A549 treated with dexamethasone at 1 μM for 4 hours (cell line): ENCODE measurements at places on chromosomes 12 and 14. TPM values are rescaled to one million over a fixed set of nuclear protein-coding genes. Genes with fewer than 3 reads are reported as not detected.

SLC24A4 gene
- 0.19 to 0.41 TPM (median 0.25 TPM) in 5 replicates for total RNA-seq

AICDA gene
- 0.13 to 0.21 TPM (median 0.16 TPM) in 5 replicates for total RNA-seq

ERP27 gene
- not detected in 5 replicates for total RNA-seq

FAIM2 gene
- total RNA-seq = not detected in 5 replicates

OR6C2 gene
- not detected in 5 replicates for total RNA-seq

CEBPE gene
- not detected in 5 replicates for total RNA-seq

KIF26A gene
- total RNA-seq = 1.9 to 4.4 TPM (median 3.9 TPM) in 5 replicates

ARHGEF40 gene
- 6.1 to 9.8 TPM (median 9.0 TPM) in 5 replicates for total RNA-seq

MDM2 gene
- 43.5 to 100 TPM (median 81.5 TPM) in 5 replicates for total RNA-seq

TDRD9 gene
- 0.15 to 0.34 TPM (median 0.23 TPM) in 5 replicates for total RNA-seq

UBR7 gene
- 24.0 to 27.4 TPM (median 25.9 TPM) in 5 replicates for total RNA-seq

SYNDIG1L gene
- not detected in 5 replicates for total RNA-seq

DDN gene
- 0.56 to 0.71 TPM (median 0.67 TPM) in 5 replicates for total RNA-seq

VWF gene
- total RNA-seq = 0.03 to 0.31 TPM (median 0.24 TPM) in 5 replicates

CABP1 gene
- 0.18 to 0.54 TPM (median 0.28 TPM) in 5 replicates for total RNA-seq

WNT5B gene
- 2.0 to 3.6 TPM (median 2.8 TPM) in 5 replicates for total RNA-seq

PMEL gene
- total RNA-seq = 0.53 to 1.1 TPM (median 0.67 TPM) in 5 replicates

GLIPR1 gene
- 28.2 to 39.3 TPM (median 31.1 TPM) in 5 replicates for total RNA-seq

SSTR1 gene
- 0.03 TPM in 1 of 5 replicates, not detected in the others for total RNA-seq

MAGOHB gene
- total RNA-seq = 40.4 to 75.6 TPM (median 46.4 TPM) in 5 replicates

KIAA0586 gene
- total RNA-seq = 5.6 to 10.2 TPM (median 8.8 TPM) in 5 replicates

KRT6A gene
- total RNA-seq = 11.5 to 16.2 TPM (median 14.0 TPM) in 5 replicates

SELPLG gene
- total RNA-seq = 0.82 to 1.2 TPM (median 0.99 TPM) in 5 replicates

WDR20 gene
- total RNA-seq = 21.8 to 22.9 TPM (median 22.7 TPM) in 5 replicates

PTGER2 gene
- 2.7 to 4.6 TPM (median 4.2 TPM) in 5 replicates for total RNA-seq

NDRG2 gene
- 2.1 to 3.3 TPM (median 2.6 TPM) in 5 replicates for total RNA-seq

CCDC175 gene
- total RNA-seq = not detected in 5 replicates

PLEKHH1 gene
- total RNA-seq = 1.7 to 4.0 TPM (median 2.7 TPM) in 5 replicates

ALDH2 gene
- total RNA-seq = 68.8 to 81.4 TPM (median 79.4 TPM) in 5 replicates

APOF gene
- not detected in 5 replicates for total RNA-seq

GPR132 gene
- total RNA-seq = 0.32 to 0.86 TPM (median 0.54 TPM) in 5 replicates

NOC4L gene
- total RNA-seq = 36.5 to 66.2 TPM (median 63.7 TPM) in 5 replicates

PRIM1 gene
- 24.0 to 27.2 TPM (median 26.7 TPM) in 5 replicates for total RNA-seq

RASSF8 gene
- total RNA-seq = 6.9 to 15.2 TPM (median 13.1 TPM) in 5 replicates

ZFYVE26 gene
- 4.4 to 6.7 TPM (median 6.0 TPM) in 5 replicates for total RNA-seq

GPX2 gene
- total RNA-seq = 172 to 291 TPM (median 185 TPM) in 5 replicates

PLCZ1 gene
- not detected in 5 replicates for total RNA-seq

RNASE11 gene
- total RNA-seq = not detected in 5 replicates

MMP17 gene
- total RNA-seq = 6.5 to 12.1 TPM (median 11.2 TPM) in 5 replicates

APPL2 gene
- 21.8 to 30.4 TPM (median 26.9 TPM) in 5 replicates for total RNA-seq

EPYC gene
- not detected in 5 replicates for total RNA-seq

CMA1 gene
- total RNA-seq = not detected in 5 replicates

RNASE1 gene
- total RNA-seq = 0.15 to 0.45 TPM (median 0.30 TPM) in 5 replicates

EXOC3L4 gene
- total RNA-seq = 1.0 to 1.7 TPM (median 1.6 TPM) in 5 replicates

ACOT4 gene
- 1.5 to 1.8 TPM (median 1.7 TPM) in 5 replicates for total RNA-seq

CLEC4D gene
- total RNA-seq = not detected in 5 replicates

OTOGL gene
- not detected in 5 replicates for total RNA-seq

NCKAP5L gene
- 6.8 to 10.4 TPM (median 9.8 TPM) in 5 replicates for total RNA-seq

C12orf42 gene
- not detected in 5 replicates for total RNA-seq

ENDOU gene
- 0.07 to 0.09 TPM in 2 of 5 replicates, not detected in the others for total RNA-seq

ETFBKMT gene
- total RNA-seq = 0.82 to 1.3 TPM (median 0.92 TPM) in 5 replicates

KLRC2 gene
- total RNA-seq = 1.5 to 2.1 TPM (median 1.7 TPM) in 5 replicates
